NCI-H2227 treated with DMSO at 0.1 percent for 48 hours (cell line): ENCODE measurements at places on chromosomes 6 and 20.

DNA sequence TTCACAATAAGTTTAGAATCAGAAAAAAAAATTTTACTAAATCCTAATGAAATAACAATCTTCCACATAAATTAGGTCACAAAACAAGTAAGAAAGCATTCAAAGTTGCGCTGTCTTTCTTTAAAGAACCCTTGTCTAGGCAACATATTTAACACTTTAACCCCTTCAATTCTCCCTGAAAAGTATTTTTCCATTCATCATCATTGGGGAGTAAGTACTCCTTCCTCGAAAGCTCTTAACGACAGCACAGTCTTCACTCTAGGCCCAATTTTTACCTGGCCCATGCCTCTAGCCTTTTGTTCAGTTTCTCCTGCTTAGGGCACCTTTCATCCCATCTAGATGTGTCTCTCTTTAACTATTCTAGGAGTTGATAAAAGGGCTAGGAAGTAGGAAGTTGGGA is 2.6 kb downstream of the TSPYL1 start:
- DNase-seq = no peak

- no peak for DNase-seq
Measured at GRCh38 chr6:44234101-44235025, 11.0 kb downstream of the SLC29A1 start.

- DNase-seq = no peak
Measured at GRCh38 chr6:139926711-139927110, 552.3 kb upstream of the CITED2 start.

GRCh38 chr6:95127261-95127660 is 450.1 kb upstream of the MANEA start:
- no peak for DNase-seq

- DNase-seq = no peak
Measured at GRCh38 chr20:50565871-50566270, 55.7 kb downstream of the PTPN1 start.

- no peak for DNase-seq
Measured at GRCh38 chr6:140372064-140372463, 997.6 kb upstream of the CITED2 start.

DNA sequence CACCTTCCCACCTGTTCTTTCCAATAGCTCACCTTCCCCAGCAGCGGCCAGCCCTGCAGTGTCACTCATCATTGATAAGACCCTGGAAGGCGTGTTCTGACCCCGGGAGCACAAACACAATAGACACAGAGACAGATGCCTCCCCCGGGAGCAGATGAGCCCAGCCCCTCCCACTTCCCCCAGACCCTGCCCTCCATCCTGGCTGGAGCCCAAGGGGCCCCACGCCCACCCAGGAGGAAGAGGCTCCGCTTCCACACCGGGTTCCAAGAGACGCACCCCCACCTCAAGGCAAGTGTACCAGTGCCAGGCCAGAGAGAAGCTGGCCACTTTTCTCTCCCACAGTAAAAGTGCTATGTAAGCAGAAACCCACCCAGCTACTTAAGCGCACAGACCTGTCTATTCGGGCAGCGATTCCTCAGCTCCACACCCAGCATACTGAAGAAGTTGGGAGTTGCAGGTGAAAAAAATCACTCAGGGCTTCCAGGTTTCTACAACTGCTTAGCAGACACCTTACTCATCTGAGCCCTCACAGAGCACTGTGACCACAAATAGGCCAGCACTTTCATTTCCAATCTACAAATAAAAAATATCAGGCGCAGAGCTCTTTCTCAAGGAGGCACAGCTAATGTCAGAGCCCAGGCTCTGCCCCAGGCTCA is 93.4 kb upstream of the NXT1 start:
- DNase-seq = no peak

- DNase-seq = no peak
Measured at GRCh38 chr6:19905584-19905983, 68.4 kb downstream of the ID4 start.

DNA sequence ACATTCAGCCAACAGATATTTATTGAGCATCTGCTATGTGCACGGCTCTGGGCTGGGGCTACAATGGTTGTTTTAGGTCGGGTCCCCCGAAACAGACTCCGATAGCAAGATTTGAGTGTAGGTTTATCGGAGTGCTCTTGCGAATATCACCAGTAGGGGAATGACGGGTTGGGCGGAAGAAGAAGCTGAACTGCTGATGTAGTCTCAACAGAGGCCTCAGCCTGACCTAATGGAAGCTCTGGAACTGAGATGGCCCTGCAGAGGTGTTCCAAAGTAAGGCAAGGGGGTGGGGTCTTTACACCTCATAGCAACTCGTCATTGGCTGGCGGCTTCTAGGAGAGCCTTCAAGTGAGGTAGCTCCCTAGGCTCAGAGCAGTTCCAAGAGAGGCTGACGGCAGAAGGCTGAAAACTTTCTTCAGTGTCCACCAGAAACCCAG is 1.1 kb downstream of the L3MBTL1 start:
- no peak for DNase-seq

DNA sequence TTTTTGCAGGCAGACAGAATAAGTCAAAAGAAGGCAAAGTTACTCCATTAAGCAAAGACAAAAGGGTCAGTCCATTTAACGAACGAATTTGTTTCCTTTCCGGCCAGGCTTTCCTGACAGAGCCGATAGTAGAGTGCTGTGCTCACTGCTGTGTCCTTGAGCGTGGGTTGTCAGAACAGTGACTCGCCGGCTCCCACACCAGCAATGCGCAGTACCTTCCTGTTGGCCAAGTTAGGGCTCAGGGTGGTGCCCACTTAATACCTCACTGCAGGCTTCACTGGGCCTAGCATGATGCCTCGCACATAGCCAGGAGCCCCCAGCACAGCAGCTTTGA is 294.7 kb downstream of the FOXC1 start:
- DNase-seq = no peak

- no peak for DNase-seq
Measured at GRCh38 chr6:49646130-49646824, 9.6 kb upstream of the RHAG start.

GRCh38 chr6:36331381-36331780 is 5.3 kb downstream of the BNIP5 start:
- no peak for DNase-seq

GRCh38 chr20:23632711-23633573 is 4.8 kb downstream of the CST3 start:
- no peak for DNase-seq

- DNase-seq = no peak
Measured at GRCh38 chr20:59802471-59803221, 130.8 kb downstream of the SYCP2 start.

GRCh38 chr6:170222498-170223471 is 68.1 kb downstream of the DLL1 start:
- no peak for DNase-seq

DNA sequence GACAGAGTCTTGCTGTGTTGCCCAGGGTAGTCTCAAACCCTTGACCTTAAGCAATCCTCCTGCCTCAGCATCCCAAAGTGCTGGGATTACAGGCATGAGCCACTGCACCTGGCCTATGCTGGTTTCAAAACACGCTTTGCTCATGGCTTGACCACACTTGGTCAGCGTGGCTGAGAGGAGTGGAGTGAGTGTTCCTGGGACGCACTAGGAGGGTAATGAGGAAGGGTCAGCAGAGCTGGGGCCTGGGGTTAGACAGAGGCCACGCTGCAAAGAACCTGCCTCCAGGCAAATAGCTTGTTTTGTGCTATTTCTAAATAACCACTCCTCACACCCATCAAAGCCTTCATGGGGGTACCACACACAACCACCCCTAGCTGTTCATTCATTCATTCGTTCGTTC is 77.9 kb upstream of the TOX2 start:
- no peak for DNase-seq

DNA sequence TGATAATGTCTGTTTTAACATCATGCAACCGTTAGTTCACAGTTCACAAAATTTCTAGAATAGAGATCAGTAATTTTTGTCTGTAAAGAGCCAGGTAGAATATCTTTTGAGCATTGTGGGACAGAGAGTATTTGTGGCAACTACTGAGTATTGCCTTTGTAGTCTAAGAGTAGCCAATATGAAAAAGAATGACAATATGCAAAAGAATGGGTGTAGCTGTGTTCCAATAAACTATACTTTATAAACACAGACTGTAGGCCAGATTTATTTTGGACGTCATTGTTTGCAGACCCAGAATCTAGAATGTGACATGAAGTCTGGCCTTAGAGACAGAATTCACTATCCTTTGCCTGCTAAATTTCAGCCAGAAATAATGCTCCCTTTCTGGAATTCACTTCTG is 694.1 kb upstream of the MMS22L start:
- DNase-seq = no peak

GRCh38 chr6:33668914-33669313 is 42.6 kb downstream of the UQCC2 start:
- no peak for DNase-seq

- no peak for DNase-seq
Measured at GRCh38 chr6:53107091-53107490, 41.5 kb downstream of the GCM1 start.

DNA sequence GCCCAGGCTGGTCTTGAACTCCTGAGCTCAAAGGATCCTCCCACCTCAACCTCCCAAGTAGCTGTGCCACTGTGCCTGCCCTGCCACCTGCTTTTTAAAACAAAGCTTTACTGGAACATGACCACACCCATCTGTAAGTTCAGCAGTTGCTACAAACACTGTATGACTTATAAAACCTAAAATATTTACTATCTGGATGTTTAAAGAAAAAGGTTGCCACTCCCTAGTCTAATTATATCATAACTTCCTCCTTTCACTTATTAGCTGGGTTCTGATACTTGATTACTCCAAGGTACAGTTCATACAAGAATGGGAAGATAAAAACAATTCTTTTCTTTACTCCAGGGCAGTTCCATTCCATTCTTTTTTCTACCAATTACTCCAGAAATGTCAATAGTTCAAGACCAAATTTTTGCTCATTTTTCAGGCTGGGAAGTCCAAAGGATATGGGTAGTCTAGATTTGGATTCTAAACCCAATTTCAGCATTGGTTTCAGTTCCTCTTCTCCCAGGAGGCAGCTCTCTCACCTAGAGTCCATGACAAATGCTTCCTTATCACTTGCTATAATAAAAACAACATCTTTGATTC is 63.1 kb downstream of the SEC63 start:
- no peak for DNase-seq

DNA sequence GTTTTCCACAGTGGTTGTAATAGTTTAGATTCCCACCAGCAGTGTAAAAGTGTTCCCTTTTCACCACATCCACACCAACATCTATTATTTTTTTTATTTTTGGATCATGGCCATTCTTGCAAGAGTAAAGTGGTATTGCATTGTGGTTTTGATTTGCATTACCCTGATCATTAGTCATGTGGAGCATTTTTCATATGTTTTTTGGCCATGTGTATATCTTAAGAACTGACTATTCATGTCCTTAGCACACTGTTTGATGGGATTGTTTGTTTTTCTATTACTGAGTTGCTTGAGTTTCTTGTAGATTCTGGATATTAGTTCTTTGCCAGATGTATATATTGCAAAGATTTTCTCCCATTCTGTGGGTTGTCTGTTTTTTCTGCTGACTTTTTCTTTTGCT is 820.1 kb downstream of the TENT5A start:
- DNase-seq = no peak

DNA sequence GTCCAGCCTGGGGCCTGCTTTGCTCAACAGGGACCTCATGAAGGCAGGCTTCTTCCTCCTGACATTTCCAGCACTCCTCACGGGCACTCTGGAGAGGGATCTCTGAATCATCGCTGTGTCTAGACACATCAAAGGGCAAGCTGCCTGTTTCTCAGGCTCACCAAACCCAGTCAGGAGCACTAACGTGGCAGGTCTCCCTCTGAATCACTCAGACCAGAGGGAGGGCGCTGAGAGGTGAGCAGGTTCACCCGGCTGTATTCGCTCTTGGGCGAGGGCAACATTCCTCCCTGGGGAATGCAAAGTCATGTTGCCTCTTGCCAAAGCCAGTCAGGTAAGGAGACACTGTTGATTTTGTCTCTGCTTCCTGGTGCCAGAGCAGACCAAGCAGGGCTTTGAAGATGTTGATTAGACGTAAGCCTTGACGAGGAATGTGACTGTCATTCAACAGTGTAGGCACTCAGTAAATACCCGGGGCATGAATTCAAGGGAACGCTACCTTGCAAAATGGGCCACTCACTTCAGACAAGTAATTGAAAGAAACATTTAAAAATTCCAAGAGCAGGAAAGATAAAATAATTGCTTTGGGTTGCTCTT is 50.1 kb downstream of the CYP24A1 start:
- no peak for DNase-seq

DNA sequence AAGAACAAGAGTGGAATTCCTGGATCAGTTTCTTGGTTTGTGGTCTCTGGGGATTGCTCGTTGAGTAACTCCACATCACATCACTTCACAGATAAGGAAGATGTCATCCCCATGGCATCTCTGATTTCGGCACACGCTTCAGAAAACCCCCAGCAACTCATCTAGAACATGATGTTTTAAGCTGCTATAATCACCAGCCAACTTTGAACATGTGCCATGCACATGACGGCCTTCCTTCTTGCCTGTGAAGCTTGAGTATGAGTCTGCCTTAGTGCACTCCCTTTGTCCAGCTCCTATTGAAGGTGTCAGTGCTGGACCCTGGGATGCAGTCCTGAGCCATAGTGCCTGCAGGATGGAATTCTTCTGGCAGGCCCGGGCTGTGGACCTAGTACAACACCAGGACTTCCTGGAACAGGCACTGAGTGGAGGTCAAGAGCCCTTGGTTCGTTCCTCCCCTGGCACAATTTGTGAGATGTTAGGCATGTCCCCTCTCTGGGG is 231.5 kb upstream of the SUPT3H start:
- no peak for DNase-seq

DNA sequence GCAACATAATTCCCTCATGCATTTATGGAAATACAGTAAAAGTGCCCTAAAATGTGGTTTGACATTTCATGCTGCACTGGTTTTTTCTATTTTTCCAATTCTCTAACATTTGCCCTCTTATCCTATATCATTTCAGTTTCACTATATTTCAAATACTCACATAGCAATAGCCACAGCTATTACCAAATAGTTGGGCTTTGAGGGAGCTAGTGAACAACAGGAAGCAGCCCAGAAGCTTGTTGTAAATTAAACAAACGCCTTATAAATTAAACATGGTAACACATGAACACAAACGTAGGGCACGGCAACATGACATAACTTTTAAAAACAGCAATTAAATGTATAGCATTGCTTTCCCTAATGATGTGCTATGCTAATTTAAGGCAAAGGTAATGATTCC is 469.0 kb downstream of the CDC5L start:
- DNase-seq = no peak

DNA sequence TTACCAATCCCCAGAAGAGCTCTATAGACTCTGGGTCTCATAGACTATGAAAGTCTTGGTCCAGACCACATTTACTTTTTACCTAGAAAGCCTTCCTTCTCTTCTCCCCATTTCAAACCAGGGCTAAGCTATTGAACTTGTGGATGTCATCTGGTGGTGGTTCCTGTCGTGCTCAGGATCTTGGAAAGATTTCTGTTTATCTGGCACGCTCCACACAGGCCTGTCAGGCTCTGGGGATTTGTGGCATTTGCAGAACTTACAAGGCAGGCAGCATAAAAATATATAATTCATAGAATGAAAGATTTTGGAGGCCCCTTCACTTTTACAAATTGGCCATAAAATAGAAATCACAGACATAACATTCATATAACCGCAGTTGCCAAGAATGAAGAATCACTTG is 188.1 kb downstream of the UST start:
- DNase-seq = no peak

GRCh38 chr20:22449188-22449973 is 135.0 kb downstream of the FOXA2 start:
- no peak for DNase-seq

- DNase-seq = no peak
Measured at GRCh38 chr6:29723666-29724588, 693 bp downstream of the HLA-F start.
